ENCODE measurements at places on chromosomes 12 and 14.

DNA sequence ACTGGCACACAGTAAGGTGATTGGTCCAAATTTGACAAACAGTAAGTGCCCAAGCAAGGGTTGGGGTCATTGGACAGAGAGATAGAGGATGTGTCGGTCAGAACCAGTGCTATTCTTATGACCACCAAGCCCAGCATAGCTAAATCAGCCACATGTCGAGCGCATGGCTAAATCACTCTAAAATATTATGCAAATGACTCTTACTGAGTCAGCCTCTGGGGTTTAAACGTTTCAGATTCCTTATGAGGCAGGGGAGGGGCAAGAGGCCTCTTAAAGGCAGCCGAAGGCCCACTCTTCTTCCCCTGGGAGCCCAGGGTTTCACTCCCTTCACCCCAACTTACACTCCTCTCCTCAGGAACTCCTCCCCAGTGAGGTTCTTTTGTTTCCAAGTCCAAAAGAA, 603 bp upstream of the ENDOU start:
- DNase-seq, result no peak

GRCh38 chr12:63814146-63814772, 30.2 kb upstream of the SRGAP1 start:
- DNase-seq, result no peak

GRCh38 chr12:62698701-62699101, 232.1 kb downstream of the MON2 start:
- no peak for DNase-seq

- no peak for DNase-seq
Observed at GRCh38 chr12:117119592-117120198, 20.5 kb upstream of the TESC start.

- DNase-seq, result no peak
Observed at GRCh38 chr14:104383996-104384775, 195.4 kb upstream of the C14orf180 start.

Measured in activated CD8-positive, alpha-beta memory T cell treated with anti-CD3 and anti-CD28 coated beads for 4 hours (primary cell).